Activated T-helper 2 cell treated with anti-CD3 and anti-CD28 coated beads, Interferon-gamma antibody, Interleukin-2, Interleukin-4, amounts not matched to agents 10 μg/mL and 5 μg/mL and 100 μg/mL, durations not matched to agents 14 hours and 24 hours and 36 hours (primary cell): ENCODE measurements at places on chromosomes 7 and 10.

- no peak for DNase-seq
These were observed 319.0 kb upstream of the NPSR1 start for GRCh38 chr7:34338961-34339526.

DNA sequence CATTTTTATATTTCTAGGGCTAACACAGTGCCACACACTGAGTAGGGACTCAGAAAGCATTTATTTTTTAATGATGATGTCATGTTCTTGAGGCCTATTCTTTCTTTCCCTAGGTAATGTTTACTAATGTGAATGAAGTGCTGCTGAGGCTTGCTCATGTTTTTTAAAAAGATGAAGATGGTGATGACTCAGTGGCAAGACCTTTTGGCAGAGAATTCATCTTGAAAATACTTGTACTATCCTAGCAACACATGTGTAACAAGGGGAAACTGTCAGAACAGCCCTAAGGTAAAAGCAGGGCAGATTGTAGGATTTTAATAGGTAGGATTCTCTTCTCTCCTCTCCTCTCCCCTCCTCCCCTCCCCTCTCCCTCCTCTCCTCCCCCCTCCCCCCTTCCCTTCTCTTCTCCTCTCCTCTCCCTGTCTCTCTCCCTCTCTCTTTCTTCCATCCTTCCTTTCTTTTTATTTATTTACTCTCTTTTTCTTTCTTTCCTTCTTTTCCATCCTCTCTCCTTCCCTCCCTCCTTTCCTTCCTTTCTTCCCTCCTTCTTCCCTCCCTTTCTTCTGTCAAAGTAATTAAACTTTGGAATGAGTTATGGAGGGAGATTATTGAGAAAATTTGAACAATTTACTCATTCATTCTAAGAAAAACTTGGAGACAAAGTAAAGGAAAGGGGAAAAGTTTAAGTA is 75.3 kb downstream of the ZNF92 start:
- DNase-seq = no peak

DNA sequence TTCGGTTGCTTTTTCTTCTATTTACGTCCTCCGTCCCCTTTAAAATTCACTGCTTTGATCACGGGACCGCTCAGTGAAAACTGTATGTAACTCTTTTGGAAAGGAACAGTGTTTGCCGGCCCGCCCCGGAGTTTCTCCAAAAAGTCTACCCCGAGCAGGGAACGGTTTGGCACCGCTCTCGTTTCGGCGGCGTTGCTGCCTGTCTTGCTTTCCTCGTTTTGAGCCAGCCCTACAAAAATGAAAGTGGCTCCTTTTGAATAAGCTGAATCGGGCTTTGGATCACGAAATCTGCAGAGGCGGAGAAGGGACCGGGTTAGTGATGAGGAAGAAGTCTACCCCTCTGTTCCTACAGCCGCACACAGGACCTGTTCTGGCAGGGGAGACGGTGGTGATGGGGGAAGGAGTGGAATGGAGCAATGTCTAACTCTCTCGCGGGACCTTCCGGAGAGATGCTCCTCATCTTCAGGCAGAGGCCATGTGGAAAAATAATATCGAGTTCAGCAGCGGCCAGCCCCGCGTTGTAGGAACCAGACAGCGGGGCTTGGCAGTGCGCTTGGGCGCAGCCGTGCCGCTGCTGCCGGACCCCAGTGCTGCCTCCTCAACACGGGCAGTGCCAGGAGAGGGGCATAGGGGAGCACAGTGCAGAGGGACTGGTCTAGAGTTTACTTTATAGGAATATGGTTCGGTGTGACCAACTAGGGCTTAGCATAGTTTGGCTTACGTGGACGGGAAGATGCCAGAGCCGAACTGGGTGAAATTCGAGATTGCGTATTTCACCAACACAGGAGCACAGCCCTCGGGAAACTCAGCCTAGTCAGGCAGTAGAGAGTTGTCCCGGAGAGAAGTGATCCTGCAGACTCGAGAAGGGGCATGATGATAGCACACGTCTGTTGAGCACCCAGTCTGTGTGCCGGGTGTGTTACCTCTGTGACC is 1.4 kb downstream of the HTRA1 start:
- DNase-seq = no peak

DNA sequence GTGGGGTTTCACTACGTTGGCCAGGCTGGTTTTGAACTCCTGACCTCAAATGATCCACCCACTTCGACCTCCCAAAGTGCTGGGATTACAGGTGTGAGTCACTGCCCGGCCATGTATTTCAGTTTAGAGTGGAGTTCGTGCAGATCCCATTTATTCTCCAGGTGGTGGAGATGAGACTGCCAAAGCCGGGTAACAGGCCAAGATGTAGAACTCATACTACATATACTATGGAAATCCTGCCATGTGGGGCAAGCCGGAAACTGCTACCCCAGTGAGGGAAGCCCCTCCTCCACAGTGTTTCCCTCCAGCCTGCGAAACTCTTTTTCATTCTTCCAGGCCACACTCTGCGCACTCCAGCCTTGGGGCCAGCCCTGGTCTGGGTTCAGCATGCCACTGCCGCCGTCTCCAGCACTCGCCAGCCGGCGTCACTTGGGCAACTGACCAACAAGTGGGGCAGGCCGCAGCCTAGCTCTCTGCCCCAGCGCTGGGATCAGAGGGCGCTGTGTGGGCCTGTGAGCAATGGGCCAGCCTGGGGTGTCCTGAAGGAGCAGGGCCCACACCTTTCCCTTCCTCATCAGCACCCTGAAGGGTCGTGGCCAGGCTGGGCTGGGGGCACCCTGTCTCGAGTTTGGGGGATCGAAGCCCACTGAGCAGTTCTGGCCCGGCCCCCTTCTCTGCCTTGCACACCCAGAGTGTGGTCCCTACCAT is 122.0 kb downstream of the TRRAP start:
- no peak for DNase-seq

DNA sequence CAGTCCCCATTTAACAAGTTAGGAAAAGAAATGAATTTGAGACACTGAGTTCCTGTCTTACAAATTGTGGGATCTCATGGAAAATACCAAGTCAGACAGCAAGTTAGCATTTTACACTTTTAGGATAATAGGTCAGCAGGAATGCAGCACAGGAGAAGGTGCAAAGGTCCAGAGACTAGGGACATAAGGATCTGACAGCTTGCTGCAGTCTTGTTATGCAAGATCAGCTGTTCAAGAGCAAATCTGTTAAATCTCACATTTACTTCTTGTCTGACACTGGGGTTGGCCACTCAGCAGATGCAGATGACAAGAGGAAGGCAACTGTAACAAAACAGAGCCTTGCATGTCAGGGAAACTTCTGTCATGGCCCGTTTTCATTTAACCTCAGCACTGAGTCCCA is 239.6 kb downstream of the PHF14 start:
- DNase-seq = no peak

DNA sequence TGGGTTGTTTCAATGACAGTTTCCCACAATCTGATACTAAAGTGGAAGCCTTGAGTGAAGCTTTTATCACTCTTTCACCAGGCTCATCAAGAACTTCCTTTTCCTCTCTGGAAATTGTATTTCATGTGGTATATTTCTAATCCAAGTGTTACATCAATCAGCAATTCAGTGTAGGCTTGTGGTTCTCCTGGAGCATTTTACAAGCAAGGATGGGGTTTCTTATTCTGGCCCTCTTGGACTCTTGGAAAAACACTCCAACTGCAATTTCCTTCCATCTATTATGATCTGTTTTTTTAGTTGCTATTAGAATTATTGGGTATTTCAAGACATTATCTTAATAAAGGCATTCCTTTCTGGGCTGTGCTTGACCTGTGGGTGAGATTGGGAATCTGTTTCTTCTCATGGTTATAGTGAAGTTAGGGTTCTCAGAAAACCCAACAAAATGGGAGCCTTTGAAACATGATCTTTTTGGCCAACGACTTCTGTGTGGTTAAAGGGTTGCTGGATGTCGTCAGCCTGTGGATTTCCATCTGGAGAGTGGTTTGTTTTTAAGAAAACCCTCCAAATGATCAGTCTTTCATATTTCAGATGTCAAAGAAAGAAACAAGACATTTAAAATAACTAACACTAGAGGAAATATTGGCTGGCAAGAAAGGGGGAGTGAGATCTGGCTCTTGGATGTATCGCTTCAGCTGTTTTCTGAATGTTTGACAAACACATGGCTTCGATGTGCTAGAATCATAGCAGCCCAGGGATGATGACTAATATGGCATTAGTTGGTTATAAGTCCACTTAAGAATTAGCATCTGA is 540.2 kb downstream of the LRMDA start:
- no peak for DNase-seq

GRCh38 chr10:133346413-133346812 is 760 bp upstream of the PRAP1 start:
- no peak for DNase-seq

DNA sequence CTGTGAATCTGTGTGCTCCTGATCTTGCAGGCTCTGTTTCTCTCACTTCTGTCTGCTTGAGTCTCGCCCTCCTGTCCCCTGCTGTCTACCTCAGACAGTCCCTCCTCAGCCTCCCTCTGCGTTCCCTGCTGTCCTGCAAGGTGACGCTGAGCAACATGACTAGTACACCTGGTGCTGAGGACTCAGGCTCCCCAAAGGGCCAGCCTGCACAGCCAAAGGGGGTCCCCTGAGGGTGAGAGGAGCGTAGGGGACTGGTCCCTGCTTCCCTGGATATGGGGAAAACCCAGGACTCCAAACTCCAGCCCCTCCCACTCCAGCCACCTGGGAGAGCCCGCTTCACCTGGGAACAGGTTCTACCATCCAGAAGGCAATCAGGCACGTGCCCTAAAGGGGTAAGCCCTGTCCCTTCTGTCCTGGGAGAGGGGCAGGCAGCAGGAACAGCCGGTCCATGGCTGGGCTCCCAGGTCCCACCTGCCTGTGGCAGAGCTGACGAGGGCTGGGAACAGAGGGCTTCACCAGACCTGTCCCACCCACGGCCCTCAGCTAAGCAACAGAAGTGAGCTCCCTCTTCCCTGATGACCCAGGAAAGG is 156.5 kb downstream of the UBE2H start:
- DNase-seq = no peak

GRCh38 chr10:112335868-112336265 is 38.0 kb upstream of the ACSL5 start:
- no peak for DNase-seq

GRCh38 chr10:124240839-124241291 is 147.5 kb upstream of the CHST15 start:
- DNase-seq = no peak
